Muscle of back (tissue), 13 donors: ENCODE measurements at places on chromosomes 6 and 20.

GRCh38 chr6:118578617-118579016, 30.5 kb downstream of the PLN start:
- DNase-seq: no peak

DNA sequence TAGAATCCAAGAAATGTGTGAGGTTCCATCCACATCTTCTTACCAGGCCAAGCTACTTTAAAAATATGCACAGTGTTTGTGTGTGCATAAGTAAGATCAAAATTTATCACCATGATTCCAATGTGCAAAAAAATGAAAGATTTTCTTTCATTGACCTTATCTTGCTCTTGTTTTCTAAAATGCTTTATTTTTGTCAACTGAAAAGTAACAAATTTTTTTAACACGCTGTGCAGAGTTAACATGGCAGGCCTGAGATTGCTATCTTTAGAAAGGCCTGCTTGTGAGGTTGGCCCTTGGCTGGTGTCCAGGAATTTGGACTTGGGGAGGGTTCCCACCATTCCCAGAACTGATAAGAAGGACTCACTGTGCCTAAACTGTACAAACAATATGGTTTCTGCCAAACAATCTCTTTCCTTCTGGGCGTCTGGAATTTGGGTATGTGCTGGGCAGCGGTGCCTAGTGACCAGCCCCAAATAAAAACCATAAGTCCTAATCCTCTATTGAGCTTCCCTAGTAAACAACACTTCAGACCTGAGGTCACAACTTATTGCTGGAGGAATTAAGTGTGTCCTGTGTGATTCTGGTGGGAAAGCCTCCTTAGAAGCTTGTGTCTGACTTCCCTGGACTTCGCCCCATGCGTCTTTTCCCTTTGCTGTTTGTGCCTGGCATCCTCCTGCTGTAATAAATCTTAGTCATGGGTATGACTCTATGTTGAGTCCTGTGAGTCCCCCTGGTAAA, 19.8 kb upstream of the MYLIP start:
- DNase-seq: no peak

DNA sequence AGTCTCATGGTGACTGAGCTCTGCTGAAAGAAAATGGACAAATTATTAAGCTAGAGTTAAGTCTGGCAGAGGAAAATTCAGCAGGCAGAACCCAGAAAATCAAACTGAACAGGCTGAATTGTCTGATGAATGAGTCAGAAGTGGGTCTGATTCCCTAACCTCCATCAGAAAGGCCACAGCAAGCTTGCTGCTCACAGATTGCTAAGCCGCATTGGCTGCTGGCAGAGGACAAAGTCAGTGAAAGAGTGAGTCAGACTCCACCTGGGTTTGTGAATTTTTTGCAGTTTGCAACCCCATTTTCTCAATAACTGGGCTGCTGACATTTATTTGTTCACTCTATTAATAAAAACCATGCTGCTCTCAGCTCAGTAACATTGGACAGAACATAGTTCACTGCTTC, 191.3 kb downstream of the EPM2A start:
- DNase-seq: peak; percentile 36

GRCh38 chr6:11069760-11070159, 23.9 kb upstream of the SMIM13 start:
- DNase-seq: no peak

- DNase-seq: no peak
Measured at GRCh38 chr6:47278545-47278944, 31.2 kb downstream of the TNFRSF21 start.

DNA sequence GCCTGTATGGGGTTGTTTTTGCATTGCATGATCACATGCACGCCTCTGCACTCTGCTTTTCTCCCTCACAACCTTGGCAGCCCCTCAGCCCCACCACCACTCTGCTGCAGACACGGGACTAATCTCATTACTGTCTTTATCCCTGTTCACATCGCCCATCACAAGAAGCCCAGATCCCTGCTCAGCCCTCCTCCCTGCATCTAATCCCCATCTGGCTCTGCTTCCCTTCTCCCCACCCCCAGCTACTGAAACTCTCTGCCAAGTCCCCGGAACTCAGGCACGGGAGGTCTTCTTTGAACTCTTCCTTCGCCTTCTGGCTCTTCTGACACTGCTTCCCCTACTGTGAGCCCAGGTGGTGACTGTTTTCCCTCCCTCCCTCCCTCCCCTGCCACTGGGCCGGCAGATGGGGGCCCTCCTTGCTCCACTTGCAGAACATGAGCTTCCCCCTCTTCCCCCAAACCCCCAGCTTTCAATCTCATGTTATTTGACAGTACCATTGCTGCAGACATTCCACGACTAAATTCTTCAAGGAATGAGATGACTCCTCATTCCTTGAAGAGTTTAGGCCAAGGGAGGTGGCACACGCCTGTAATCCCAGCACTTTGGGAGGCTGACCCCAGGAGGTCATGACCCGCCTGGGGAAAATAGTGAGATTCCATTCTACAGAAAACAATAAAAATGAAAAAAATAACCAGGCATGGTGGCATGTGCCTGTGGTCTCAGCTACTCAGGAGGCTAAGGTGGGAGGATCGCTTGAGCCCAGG, 21.9 kb upstream of the TULP1 start:
- DNase-seq: peak; percentile 77

DNA sequence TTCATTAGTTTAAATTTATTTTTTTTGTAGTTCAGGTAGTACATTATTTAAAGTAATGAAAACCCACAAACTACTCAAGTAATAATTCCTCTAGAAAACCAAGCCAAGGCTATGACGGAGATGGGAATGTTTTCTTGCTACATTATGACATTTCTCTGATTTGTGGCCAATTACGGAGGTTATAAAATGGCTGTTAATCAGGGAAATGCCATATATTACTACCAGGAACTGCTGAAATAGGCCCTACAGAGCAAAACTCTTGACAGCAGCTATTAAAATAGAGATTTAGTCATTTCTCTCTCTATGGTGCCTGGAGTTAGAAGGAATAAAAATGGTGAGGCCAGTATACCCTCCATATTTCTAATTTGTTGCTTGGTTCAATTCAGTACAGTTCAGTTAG, 280.0 kb downstream of the ARHGAP18 start:
- no peak for DNase-seq

DNA sequence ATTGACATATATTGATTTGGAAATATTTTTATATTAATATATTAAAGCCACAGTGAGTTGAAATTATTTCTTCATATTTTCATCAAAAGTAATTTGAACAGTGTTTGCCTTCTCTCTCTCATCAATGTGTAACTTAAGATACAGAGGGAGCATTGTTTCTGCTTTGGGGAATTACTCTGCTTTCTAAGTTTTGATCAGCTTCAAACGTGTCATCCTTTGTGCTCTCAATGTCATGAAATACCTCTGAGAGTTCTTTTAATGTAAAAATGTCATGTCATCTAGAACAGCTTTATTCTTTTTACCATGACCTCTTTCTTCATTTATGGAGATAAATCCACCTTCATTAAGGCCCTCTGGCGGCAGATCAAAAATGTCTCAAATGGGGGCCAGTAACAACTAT, 259.4 kb upstream of the STXBP5 start:
- DNase-seq: no peak

- peak; percentile 48 for DNase-seq
Measured at GRCh38 chr6:89117211-89118108, at the start of gene SRSF12. TSS of gene SRSF12 (minus strand) at chr6:89118071. CDS start at chr6:89117887, 184 bp downstream.

- no peak for DNase-seq
Measured at GRCh38 chr6:37990762-37991525, 171.4 kb downstream of the ZFAND3 start.

DNA sequence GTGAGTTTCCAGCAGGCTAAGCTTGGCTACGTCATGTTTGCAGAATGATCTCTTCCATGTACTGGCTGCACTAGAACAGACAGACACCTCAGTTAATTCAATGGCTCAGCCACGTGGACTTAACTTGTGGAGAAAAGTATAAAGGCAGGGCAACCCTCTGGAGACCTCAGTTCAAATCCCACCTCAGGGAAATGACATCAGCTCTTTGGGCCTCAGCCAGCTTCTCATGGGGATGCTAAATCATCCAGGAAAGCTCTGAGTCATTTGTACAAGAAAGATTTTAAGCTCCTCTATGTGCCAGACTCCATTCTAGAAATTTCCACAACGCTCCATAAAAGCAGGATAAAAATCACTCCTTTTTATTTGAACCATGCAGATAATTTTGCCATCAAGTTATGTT, 128.5 kb upstream of the SALL4 start:
- DNase-seq: peak; percentile 25

- DNase-seq: no peak
Measured at GRCh38 chr20:577167-577791, 32.8 kb downstream of the TCF15 start.
